ENCODE measurements at places on chromosomes 7 and 10. TPM values are rescaled to one million over a fixed set of nuclear protein-coding genes. Genes with fewer than 3 reads are reported as not detected.
A peak's percentile ranks its signal among the peaks of the same experiment; 100 is the strongest.

The NEUROG3 gene
- total RNA-seq: not detected

- DNase-seq: no peak
These were observed 119.8 kb downstream of the NKX6-2 start for GRCh38 chr10:132665946-132666704.

The ITIH5 gene
- not detected for total RNA-seq

- DNase-seq: no peak
These were observed 97.9 kb downstream of the DOCK1 start for GRCh38 chr10:127003032-127003685.

The LLCFC1 gene
- not detected for total RNA-seq

- no peak for DNase-seq
These were observed 191.8 kb downstream of the PTPRN2 start for GRCh38 chr7:158395780-158396278.

- no peak for DNase-seq
These were observed 95.3 kb downstream of the CUX1 start for GRCh38 chr7:101912716-101913110.

The FGFBP3 gene
- 6.7 TPM for total RNA-seq

DNA sequence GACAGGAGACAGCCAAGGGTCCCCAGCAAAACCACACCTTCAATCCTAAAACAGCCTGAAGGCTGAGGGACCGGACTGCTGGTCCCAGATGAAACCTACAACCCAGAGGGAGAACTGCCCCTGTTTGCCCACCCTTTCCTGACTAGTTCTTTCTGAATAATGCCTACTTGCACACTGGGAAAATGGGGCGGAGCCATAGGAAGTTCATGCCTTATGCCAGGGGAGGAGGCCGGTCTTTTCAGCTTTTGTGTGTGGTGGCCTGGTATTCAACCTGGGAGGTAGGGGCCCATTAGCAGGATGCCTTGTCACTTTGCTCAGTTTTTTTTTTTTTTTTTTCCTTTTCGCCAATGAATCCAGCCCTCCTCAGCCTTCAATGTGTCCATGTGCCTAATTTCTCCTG, 20.7 kb downstream of the TOMM7 start:
- no peak for DNase-seq

- DNase-seq: no peak
These were observed 168.3 kb upstream of the AUTS2 start for GRCh38 chr7:69429911-69430383.

DNA sequence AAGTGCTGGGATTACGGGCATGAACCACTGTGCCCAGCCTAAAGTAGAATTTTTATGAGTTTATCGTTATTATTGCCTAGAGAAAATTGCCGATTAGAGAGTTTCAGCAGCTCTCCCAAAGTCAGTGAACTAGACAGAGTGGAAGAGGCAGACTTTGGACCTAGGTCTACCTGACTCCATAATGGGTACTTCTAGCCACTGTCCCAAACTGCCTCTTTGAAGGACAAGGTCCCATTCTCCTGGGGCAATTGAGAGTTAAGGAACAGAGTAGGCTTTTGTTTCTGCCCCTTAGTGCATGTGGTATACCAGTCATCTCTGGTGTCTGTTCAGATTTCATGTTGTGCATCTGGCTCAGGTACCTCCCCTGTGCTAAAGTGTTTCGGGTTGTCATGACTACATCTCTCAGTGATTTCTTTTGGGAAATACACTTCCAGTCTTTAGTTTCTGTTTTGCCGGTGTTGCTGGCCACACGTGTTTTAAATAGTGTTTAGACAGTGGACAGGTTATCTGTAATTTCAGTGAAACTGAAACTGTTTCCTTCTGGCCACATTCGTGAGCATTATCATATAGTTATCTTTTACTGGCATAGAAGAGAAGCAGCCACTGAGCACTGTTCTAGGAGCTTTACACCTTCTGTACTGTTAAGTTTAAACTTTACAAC, 4.7 kb downstream of the TMEM236 start:
- DNase-seq: no peak

The C10orf67 gene
- not detected for total RNA-seq

The ZNF503 gene
- 0.32 TPM for total RNA-seq

DNA sequence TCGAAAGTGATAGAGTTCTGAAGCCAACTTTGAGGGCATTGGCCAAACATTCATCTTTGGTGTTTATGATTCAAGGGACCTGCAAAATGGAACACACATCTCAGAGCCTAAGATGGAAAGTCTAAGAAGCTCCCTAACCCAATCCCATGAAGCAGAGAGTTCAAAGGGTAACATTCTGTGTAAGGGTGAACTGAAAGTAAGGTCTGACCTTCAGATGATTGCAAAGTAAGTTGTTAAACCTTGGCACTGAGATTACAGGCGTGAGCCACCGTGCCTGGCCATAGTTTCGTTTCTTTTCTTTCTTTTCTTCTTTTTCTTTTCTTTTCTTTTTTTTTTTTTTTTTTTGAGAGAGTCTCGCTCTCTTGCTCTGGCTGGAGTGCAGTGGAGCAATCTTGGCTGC, 2.2 kb downstream of the ZNF212 start:
- DNase-seq: no peak

The HKDC1 gene
- total RNA-seq: 2.7 TPM

- no peak for DNase-seq
These were observed 8.2 kb upstream of the BLVRA start for GRCh38 chr7:43750016-43750887.

The PON1 gene
- total RNA-seq: not detected

GRCh38 chr7:151632750-151633515, 113.2 kb upstream of the RHEB start:
- peak; percentile 48 for DNase-seq

- DNase-seq: no peak
These were observed 68.8 kb upstream of the DNAJB6 start for GRCh38 chr7:157267956-157268355.

The PLPP4 gene
- not detected for total RNA-seq

DNA sequence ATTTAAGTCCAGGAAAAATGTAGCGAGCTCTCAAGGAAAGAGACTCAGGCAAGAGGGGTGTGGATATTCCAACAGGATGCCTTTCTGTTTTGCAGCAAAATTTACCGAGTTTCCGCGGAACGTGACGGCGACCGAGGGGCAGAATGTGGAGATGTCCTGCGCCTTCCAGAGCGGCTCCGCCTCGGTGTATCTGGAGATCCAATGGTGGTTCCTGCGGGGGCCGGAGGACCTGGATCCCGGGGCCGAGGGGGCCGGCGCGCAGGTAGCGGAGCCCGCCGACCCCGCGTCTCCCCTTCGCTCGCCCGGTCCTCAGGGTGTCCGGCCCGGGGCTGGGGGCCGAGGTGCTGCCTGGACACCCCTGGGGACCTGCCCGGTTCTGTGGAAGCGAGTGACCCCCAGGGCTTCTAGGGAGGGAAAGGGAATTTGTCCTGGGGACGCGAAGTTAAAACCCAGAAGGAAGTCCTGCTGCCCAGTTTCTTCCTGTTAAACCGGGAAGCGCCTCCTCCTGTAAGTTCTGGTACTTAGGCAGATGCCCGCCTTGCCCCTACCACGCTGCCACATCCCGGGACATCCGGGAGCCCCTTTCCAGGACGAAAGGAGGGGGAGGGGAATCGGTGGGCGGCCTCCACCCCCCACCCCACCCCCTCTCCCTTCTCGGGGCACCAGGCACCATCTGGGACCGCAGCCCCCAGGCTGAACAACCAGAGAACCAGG, 2.5 kb downstream of the VSTM2A start:
- no peak for DNase-seq

The NPFFR1 gene
- not detected for total RNA-seq

The CLRN3 gene
- not detected for total RNA-seq

- DNase-seq: no peak
These were observed 515 bp downstream of the FASTK start for GRCh38 chr7:151080067-151080521.
